ENCODE measurements at places on chromosomes 3 and 15. TPM values are rescaled to one million over a fixed set of nuclear protein-coding genes. Genes with fewer than 3 reads are reported as not detected.

- no peak for DNase-seq
These were observed 10.4 kb upstream of the CLK3 start for GRCh38 chr15:74604983-74605794.

DNA sequence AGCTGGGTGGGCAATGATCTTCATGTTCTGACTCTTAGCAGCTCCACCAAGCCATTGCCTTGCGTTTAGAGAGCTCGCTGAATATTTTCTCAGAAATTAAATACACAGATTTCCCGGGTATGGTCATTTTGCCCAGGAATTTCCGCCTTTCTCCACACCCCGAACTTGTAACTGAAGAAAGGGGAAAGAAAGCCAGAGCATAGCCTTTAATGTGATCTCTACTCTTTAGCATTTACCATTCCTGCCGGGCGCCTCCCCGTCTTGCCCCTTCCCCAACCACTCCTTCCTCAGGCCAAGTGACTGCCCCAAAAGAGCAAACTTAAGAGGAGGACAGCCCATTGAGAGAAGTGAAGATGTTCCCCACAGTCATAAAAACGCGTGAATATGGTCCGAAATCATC, 53.1 kb downstream of the LMCD1 start:
- no peak for DNase-seq

GRCh38 chr3:159165961-159166360, 364.1 kb downstream of the MFSD1 start:
- peak; percentile 34 for DNase-seq

GRCh38 chr3:62669161-62669560, 206.1 kb downstream of the CADPS start:
- DNase-seq: no peak

DNA sequence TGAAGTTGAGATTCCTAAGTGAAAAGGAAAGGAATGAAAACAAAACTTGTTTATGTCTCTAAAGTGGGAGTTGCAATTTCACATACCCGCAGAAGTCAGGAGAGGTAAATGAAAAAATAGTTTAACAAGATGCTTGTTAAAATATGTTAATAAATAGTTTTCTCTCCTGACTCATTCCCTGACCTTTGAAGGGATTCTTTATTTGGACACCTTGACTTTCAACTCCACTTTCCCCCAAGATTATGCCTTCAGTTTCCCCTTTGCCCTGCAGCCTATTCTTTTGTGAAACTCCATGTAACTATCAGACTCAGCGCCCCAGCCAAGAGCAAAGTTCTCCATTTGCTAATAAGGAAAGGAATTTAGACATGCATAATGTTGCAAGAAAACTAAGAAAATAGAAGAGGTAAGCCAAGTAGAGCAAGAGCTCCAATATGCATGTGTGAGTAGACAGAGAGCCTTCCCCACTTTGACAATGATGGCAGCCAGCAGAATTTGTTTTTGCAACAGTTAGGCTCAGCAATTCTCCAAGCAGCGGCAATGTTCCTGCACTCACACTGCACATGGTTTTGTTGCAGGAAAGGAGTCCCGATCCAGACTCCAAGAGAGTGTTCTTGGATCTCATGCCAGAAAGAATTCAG, 61.2 kb downstream of the CD200 start:
- DNase-seq: no peak

GRCh38 chr15:37218351-37218916, 118.1 kb upstream of the MEIS2 start:
- no peak for DNase-seq

DNA sequence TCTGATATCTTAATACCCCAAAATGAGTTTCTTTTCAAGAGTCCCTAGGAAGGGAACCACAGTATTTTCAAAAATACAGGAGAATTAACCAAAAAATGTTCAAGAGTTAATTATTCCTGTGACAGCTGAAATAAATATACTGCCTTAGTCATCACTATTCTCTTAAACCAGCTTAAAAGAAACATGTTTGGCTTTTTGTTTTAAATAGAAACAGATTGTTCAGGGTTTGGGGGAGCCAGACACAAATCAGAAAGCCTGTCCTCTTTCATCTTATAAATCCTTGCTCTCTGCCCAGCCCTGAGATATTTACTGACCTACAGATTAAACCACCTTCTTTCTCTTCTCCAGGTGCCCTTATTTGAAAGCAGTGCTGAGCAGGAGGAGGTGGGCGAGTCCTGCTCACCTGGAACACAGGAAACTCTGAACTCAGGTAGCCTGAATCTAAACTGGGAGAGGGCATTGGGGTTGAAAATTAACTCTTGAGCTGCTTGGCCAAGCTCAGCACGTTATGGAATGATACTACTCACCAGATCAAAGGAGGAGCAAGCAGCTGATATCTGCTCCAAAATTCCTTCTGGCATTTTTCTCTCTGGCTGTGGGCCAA, 84.1 kb upstream of the SPRED1 start:
- DNase-seq: no peak

GRCh38 chr15:70099967-70100473, 2.3 kb upstream of the TLE3 start:
- no peak for DNase-seq

GRCh38 chr15:96561593-96561992, 231.1 kb downstream of the NR2F2 start:
- DNase-seq: no peak

PARP15 gene
- total RNA-seq: not detected

A4GNT gene
- total RNA-seq: not detected

KNSTRN gene
- total RNA-seq: 121 TPM

DPH3 gene
- total RNA-seq: 26.9 TPM

CPA3 gene
- 1.3 TPM for total RNA-seq

CPN2 gene
- not detected for total RNA-seq
